Esophagus muscularis mucosa (tissue), 4 donors: ENCODE measurements at places on chromosomes 7 and 10. TPM values are rescaled to one million over a fixed set of nuclear protein-coding genes. Genes with fewer than 3 reads are reported as not detected.

PLEKHA1 gene
- 101 TPM for total RNA-seq

UTF1 gene
- total RNA-seq: not detected

SVOPL gene
- not detected for total RNA-seq

GRCh38 chr10:130254243-130254642 lies 118.1 kb downstream of the GLRX3 start:
- no peaks in the 10 kb centered on the region for H3K36me3 ChIP-seq
- no peak overlapping the region for H3K27ac ChIP-seq
- no peaks in the 10 kb centered on the region for H3K27me3 ChIP-seq
- no peak overlapping the region for H3K4me3 ChIP-seq
- no peak for DNase-seq
- no peaks in the 10 kb centered on the region for H3K4me1 ChIP-seq

DNA sequence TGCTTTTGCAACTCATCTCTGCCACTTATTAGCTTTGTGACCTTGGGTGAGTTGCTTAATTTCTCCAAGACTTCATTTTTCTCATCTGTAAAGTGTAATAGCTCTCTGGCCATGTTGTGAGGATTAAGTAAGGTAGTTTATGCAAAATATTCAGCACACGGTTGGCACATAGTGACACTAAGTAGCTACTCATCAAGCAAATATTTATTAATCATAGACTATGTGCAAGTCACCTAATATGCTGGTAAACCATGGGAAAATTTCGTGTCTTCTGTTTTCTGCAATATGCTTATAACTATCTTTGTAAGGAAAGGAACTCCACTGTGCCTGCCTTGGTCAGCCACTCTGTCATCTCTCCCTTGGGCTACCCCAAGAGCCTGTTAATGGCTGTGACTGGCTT lies 50.3 kb upstream of the EGR2 start:
- no peak overlapping the region for H3K4me3 ChIP-seq
- no peak for DNase-seq
- H3K27ac ChIP-seq: no peak overlapping the region
- H3K4me1 ChIP-seq: no peaks in the 10 kb centered on the region

- H3K27me3 ChIP-seq: peaks cover 8% of the 10 kb centered on the region
- H3K27ac ChIP-seq: no peak overlapping the region
- no peaks in the 10 kb centered on the region for H3K36me3 ChIP-seq
- no peak for DNase-seq
- H3K4me3 ChIP-seq: no peak overlapping the region
Observed at GRCh38 chr7:159139639-159140038, 5.0 kb downstream of the VIPR2 start.

- no peaks in the 10 kb centered on the region for H3K4me1 ChIP-seq
- H3K27me3 ChIP-seq: no peaks in the 10 kb centered on the region
- no peaks in the 10 kb centered on the region for H3K36me3 ChIP-seq
- DNase-seq: no peak
Observed at GRCh38 chr10:63753808-63754207, 232.6 kb downstream of the REEP3 start.

DNA sequence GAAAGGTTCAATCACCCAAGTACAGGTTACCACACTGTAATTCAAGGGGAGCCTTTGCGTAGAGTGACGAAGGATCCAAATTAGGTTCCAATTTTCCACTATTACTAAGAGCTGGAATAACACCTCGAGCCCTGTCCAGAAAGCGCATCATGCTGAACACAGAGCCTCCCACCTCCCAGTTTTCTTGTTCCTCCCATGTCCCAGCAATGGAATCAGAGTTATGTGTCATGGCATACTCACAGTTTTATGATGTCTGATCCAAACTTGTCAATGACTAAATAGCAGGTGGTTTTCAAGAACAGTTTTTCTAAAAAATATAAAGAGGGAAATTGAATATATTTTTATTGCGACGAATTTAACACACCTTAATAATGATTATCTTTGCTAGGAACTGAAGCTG lies 50.6 kb downstream of the AOAH start:
- H3K4me3 ChIP-seq: no peak overlapping the region
- H3K4me1 ChIP-seq: no peaks in the 10 kb centered on the region
- no peaks in the 10 kb centered on the region for H3K27me3 ChIP-seq
- no peak overlapping the region for H3K27ac ChIP-seq
